ENCODE measurements at places on chromosomes 13 and 19.

DNA sequence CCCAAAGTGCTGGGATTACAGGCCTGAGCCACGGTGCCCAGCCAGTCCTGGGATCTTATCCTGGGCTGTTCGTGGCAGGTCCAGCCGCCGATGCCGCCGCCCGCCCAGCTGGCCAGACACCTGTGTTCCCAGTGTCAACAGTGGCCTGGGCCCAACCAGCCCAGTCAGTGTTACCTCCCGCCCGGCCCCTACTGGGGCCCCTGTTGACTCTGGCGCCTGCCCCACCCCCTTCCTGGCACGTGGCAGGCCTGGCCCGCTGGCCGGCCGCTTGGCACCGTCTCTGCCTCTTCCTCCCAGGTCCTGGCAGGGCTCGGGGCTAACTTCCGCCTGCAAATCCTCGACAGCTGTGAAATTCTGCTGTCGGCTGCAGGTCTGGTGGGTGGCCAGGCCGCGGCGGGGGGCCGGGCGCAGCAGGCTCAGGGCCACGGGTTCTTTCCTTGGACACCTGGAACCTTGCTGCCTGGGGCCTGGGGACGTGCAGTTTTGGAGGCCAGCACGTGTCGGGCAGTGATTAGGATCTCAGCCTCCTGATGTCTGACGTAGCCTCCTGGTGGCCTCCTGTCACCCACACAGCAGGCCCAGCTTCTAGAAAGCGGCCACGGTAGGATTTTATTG is 9.1 kb downstream of the ARID3A start:
- DNase-seq: no peak

DNA sequence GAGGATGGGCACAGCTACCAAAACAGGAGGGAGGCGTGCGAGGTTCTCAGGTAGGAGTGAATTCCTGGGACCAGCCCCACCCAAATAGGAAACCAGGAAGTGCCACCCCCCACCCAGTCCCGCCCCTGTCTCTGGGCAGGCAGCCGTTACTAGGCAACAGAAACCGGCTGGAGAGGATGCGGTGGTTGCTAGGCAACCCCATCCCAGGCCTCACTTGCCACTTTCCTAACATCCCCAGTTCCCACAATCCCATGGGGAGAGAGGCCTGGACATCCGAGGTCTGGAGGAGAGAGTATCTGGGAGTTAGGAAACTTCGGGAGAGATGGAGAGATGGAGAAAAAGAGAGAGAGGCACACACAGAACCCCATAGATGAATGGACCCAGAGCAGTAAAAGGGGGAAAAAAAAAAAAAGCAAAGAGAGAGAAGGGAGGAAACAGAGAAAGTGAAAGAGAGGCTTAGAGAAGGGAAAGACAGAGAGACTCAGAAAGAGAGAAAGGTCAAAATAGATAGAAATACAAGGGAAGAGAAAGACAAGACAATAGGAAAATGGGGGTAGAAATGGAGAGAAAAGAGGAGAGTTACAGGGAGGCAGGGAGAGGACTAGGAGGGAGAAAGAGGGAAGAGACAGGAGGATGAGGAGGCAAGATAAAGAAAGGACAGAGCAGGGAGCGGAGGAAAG is 3.8 kb downstream of the GRIK5 start:
- no peak for DNase-seq

GRCh38 chr13:76641056-76641455 is 245.1 kb downstream of the KCTD12 start:
- DNase-seq: no peak

DNA sequence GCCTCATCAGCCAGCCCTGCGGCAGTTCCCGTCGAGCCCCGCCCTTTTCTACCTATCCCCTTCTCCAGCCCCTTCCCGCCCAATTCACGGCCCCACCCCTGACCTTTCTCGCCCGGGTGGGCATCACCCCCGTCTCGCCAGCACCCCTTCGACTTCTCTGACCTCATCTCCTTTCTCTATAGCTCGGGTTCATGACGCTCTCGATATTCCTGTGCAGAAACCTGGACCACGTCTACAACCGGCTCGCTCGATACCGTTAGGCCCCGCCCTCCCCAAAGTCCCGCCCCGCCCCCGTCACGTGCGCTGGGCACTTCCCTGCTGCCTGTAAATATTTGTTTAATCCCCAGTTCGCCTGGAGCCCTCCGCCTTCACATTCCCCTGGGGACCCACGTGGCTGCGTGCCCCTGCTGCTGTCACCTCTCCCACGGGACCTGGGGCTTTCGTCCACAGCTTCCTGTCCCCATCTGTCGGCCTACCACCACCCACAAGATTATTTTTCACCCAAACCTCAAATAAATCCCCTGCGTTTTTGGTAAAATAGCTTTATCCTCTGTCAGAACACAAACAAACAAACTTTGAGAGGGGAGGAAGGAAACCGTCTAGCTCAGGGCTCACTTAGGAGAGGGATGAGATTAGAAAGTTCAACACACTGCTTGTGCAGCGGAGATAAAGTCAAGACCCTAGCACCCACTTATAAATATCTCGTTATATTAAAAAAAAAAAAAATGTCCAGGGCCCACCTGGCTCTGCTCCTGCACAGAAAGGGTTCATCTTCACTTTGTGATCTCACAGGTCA is 5.1 kb downstream of the CD37 start:
- DNase-seq: peak; percentile 10

GRCh38 chr13:100347968-100348367 is 240.6 kb downstream of the GGACT start:
- no peak for DNase-seq
